Esophagus mucosa (tissue), 1 donor: ENCODE measurements at places on chromosomes 5 and 9. TPM values are rescaled to one million over a fixed set of nuclear protein-coding genes. Genes with fewer than 3 reads are reported as not detected.

- ATAC-seq = no peak
Measured at GRCh38 chr9:110455860-110456259, 118.2 kb upstream of the TXNDC8 start.

DNA sequence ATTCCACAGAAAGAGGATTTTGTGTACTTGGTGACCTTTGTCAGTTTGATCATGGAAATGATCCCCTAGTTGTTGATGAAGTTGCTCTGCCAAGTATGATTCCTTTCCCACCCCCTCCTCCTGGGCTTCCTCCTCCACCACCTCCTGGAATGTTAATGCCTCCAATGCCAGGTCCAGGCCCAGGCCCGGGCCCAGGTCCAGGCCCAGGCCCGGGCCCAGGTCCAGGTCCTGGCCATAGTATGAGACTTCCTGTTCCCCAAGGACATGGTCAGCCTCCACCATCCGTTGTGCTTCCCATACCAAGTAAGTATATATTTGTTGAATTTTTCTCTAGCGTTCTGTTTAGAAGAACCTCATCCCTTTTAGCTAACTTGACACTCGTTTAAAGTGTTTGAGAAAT, 30.0 kb downstream of the RBM27 start:
- ATAC-seq = no peak

- ATAC-seq = no peak
Measured at GRCh38 chr9:99178912-99179872, 42.5 kb downstream of the ALG2 start.

GRCh38 chr9:89022001-89022759, 30.9 kb downstream of the S1PR3 start:
- ATAC-seq = peak; percentile 65

GRCh38 chr5:36452424-36453006, 150.8 kb upstream of the RANBP3L start:
- ATAC-seq = peak; percentile 97

- no peak for ATAC-seq
Measured at GRCh38 chr9:124284940-124285441, 27.2 kb downstream of the NEK6 start.

DNA sequence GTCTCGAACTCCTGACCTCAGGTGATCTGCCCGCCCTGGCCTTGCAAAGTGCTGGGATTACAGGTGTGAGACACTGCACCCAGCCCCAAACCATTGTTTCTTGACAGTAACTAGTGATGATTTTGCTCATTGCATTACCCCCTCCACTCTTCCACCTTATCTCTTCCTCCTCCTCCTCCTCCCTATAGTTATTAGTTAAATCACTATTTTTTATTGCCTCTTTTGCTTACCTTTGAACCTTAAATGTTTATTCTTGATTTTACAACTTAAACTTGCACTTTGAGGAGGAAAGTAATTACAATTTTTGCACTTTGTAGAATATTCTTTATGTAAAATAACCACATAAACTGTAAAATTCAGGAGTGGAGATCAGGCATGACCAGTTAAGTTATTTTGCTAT, 35.7 kb downstream of the RASGRF2 start:
- ATAC-seq = no peak

GRCh38 chr5:67058998-67059743, 137.4 kb downstream of the CD180 start:
- no peak for ATAC-seq

- ATAC-seq = no peak
Measured at GRCh38 chr5:124789104-124789605, 42.7 kb upstream of the ZNF608 start.

DNA sequence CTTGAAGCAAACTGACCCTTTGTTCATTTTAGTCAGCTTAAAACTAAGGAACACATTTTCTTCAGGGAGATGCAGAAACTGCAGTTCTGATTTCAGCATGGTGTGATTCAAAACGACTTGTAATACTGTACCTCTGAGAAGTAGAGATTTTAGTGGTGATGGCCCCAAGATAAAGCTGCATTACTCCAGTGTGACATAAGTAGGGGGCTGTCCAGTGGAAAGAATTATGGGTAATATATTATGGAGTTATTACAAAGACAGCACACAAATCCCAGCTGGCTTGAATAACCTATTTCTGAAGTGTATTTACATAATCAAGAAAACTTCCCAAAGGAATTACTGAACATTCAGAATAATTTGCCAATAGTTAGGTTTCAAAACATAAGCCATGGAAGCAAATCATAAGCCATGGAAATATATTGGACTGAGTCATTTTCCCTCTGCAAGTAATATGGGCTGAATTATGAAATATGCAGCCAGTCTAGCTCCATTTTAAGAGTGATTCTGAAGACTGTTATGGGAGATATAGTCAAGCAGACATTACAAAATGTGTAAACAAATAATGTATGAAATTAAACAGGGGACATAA, 133.7 kb upstream of the FBXL17 start:
- no peak for ATAC-seq

GRCh38 chr9:94029932-94030317, 54.3 kb upstream of the PTPDC1 start:
- no peak for ATAC-seq

Gene FAM200C
- 0.76 TPM for total RNA-seq

Gene SYK
- total RNA-seq = 60.3 TPM

Gene NR5A1
- total RNA-seq = not detected

Gene DAB2IP
- 46.0 TPM for total RNA-seq

Gene KIF20A
- 21.2 TPM for total RNA-seq
